ENCODE measurements at places on chromosomes 2 and 18. TPM values are rescaled to one million over a fixed set of nuclear protein-coding genes. Genes with fewer than 3 reads are reported as not detected.

DNA sequence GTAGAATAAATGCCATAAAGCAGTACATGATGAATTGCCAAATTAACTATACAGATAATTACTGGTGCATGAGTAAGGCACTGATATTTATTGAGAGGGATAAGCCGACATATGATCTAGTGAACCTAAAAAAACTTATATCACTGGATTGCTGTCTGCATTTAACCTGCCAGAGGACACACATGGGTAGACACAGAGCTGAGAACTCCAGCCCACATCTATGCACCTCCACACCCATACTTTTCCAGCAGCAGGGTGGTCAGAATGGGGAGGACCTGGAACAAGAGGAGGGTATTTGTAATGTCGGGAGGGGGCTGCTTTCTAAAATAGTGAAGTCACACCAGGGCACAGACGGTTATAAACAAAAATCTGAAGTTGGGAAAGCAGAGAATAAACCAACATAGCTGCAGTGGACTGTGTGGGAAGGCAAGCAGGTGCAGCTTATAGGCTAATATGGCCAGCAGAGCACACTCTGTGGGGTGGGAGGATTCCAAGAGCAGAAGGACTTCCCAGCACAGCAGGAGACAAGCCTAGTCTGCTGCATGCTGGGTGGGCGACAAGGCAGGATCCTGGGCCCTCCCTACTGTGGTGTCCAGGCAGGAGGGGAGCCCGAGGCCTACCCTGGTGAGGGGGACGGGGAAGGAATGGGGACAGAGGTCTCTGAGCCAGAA is 17.2 kb downstream of the ST3GAL5 start:
- no peak for DNase-seq

- no peak for DNase-seq
These were observed 490.3 kb downstream of the CCDC85A start for GRCh38 chr2:56674084-56674483.

DNA sequence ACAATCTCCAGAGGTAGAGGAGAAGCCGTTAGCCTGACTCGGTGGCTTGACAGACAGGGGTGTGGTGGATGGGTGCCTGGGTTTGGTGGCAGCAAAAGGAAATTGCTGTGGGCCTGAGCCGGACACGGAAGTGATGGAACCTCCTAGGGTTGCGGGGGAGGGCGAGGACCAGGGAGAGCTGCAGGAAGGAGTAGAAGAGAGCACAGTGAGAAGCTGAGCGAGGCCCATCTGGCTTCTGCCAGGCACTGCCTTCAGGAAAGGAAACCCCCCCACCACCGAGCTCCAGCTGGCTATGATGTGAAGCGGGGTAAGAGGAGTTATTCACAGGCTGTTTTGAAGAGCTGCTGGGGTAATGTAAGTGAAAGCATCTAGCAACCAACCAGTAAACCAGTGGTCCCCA is 134.6 kb downstream of the TSN start:
- no peak for DNase-seq

- DNase-seq: no peak
These were observed 108.7 kb downstream of the TRIM43 start for GRCh38 chr2:95700519-95700918.

- no peak for DNase-seq
These were observed 114.5 kb downstream of the RNF144A start for GRCh38 chr2:7031547-7032245.

GRCh38 chr18:32714571-32715148 is 58.2 kb downstream of the KLHL14 start:
- peak; percentile 78 for DNase-seq

Gene C2orf80
- total RNA-seq: not detected

GRCh38 chr2:3986530-3987258 is 283.3 kb downstream of the DCDC2C start:
- no peak for DNase-seq

All from myocyte (in vitro differentiated cells).